Caki2 (cell line): ENCODE measurements at places on chromosomes 12 and 14.

- peak; percentile 58 for DNase-seq
Observed at GRCh38 chr12:52870361-52871290, 21.8 kb upstream of the KRT78 start.

- DNase-seq = no peak
Observed at GRCh38 chr12:5364036-5364770, 67.7 kb upstream of the NTF3 start.

- no peak for DNase-seq
Observed at GRCh38 chr14:33642691-33643244, 308.1 kb downstream of the EGLN3 start.

GRCh38 chr12:128810182-128811127 is 13.3 kb downstream of the SLC15A4 start:
- no peak for DNase-seq

GRCh38 chr12:52524898-52525591 is 4.9 kb upstream of the KRT5 start:
- DNase-seq = no peak

DNA sequence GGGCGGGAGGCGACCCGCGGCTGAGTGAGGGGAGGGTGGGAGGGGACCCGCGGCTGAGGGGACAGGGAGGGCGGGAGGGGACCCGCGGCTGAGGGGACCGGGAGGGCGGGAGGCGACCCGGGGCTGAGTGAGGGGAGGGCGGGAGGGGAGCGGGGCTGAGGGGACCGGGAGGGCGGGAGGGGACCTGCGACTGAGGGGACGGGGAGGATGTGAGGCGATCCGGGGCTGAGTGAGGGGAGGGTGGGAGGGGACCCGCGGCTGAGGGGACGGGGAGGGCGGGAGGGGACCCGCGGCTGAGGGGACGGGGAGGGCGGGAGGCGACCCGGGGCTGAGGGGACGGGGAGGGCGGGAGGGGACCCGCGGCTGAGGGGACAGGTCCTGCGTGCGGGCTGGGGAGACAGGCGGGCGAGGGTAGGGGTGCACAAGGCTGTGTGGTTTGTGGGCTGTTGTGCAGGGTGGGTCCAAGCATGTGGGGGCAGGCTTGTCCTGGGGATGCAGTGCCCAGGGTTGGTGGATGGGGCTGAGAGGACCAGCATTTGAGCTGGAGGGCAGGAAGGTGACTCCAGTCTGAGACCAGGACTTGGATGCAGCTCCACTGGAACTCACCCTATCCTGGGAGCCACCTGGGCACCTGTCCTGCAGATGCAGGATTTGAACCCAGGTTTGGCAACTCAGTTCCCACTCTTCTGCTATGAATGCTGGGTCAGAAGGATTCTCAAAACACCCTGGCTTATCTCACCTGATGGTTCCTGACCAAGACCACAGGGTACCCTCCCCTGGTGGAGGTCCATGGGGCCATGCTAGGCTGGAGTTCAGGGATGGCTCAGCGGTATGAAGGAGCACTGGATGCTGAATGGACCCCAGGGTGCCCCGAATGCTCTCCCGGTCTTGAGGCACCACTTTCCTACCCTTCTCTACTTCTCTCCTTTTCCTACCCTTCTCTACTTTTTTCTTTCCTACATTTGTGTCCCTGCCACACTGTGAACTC is 9.4 kb downstream of the PLD4 start:
- DNase-seq = no peak

- DNase-seq = no peak
Observed at GRCh38 chr12:125549836-125550235, 484.6 kb downstream of the AACS start.

GRCh38 chr14:73754911-73755360 is 40.8 kb upstream of the PNMA1 start:
- DNase-seq = no peak

DNA sequence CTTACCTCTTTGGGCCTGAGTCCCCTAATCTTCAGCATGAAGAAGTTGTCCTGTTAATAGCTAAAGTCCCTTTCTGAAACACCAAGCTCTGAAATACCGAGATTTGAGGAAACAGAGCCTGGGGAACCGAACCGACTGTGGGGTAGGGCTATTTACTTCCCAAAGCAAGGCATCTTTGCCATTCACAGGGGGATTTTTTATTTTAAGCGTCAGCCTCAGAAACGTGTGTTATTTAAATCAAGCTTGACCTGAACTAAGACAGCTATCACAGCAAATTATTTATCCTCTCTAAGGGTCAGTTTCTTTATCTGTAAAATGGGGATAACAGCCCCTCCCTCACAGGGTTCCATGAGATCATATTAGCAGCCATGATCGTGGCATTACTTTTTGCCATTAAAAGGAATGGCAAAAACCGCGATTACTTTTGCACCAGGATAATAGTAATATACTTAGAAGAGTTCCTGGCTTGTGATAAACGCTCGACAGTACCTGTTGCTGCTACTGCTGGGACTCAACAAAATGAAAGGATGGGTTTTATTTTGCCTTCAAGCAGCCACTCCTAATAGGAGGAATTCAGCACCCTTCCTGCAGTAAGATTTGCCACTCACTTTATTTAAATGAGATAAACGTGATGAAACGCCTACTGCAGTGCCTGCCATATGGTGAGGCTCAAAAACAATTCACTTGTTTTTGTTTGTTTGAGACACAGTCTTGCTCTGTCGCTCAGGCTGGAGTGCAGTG is 1.3 kb upstream of the CORO1C start:
- DNase-seq = no peak

DNA sequence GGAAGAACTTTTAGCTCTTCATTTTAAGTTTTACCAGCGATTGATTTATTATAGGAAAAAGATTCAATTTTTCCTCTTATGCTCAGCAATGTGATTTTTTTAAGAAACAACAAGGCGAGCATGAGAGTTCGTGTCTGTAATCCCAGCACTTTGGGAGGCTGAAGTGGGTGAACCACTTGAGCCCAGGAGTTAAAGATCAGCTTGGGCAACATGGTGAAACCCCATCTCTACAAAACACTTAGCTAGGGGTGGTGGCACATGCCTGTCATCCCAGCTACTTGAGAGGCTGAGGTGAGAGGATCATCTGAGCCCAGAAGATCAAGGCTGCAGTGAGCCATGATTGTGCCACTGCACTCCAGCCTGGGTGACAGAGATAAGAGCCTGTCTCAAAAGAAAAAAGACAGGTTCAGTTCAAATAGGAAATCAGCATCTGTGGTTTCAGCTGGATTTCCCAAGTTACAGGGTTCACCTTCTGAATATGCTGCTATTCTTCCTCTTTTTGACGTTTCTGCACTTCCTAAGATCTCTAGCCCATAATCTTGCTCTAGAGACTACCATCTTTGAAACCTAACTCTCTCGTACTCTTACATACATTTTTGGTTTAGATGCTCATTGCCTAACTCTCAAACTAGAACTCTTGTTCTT is 274.7 kb downstream of the SEC23A start:
- no peak for DNase-seq

GRCh38 chr14:60331201-60332045 is 82.4 kb downstream of the PPM1A start:
- DNase-seq = peak; percentile 68

GRCh38 chr12:11553871-11554533 is 95.5 kb upstream of the ETV6 start:
- DNase-seq = peak; percentile 65

- no peak for DNase-seq
Observed at GRCh38 chr12:130998136-130998535, 44.4 kb downstream of the ADGRD1 start.

DNA sequence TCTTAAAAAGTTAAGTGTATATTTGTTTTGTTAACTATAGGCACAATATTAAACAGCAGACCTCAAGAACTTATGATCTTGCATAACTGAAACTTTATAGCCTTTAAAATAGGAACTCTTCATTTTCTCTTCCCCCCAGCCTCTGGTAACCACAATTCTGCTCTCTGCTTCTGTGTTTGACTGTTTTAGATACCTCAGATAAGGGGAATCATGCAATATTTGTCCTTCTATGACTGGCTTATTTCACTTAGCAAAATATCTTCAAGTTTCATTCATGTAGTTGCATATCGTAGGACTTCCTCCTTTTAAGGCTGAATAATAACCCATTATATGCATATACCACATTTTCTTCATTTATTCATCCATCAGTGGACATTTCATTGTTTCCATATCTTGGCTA is 131.3 kb downstream of the PTPRO start:
- DNase-seq = no peak

DNA sequence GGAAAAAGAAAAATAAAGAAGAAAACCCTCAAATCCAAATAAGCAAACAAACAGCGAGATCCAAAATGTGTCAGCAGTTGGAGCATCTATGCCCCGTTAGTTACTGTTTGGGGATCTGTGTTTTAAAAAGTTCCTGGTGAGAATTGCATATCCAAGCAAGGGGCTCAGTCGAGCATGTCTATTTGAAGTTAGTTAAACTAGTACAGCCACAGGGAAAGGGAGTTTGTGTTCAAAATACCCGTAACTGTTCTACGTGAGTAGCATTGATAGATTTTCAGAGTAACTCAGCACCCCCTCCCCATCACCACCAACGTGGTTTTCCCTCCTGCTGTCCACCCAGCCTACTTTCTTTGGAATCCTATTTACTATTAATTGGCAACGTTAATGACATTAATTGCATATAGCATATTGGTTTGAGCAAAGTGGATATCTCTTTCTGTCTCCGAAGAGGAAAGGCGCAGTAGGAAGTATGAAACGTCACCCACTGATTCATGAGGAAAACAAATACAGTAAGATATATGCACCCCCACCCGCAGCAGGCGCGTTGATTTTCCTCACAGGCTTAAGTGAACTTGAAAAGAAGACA is 1.5 kb downstream of the NPAS3 start:
- no peak for DNase-seq

- DNase-seq = no peak
Observed at GRCh38 chr12:264269-264668, 1.6 kb upstream of the SLC6A13 start.

DNA sequence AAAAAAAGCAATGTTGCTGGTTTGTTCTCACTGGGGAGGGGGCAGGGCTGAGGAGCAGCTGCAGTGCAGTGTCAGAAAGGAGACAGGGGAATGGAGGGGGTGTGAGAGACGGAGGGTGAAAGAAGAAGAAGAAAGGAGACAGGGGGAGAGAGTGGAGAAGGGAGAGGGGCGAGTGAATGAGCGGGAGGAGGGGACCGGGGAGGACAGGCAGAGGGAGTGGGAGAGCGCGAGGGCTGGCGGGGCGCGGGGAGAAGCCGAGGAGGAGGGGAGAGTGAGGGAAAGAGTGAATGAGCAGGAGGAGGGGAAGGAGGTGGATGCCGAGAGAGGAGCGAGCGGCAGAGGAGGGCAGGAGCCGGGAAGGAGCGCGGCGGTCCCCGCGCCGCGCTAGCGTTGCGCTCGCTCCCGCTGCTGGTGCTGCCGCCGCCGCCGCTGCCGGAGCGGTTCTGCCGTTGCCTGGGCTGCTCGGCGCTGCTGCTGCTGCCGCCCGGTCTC is at the start of gene NOVA1:
TSS of gene NOVA1 (minus strand) at position 445 of the 492 bp plus-strand sequence. CDS start 597 bp downstream, outside the sequence.
- DNase-seq = peak; percentile 35

- no peak for DNase-seq
Observed at GRCh38 chr14:71693381-71693780, 238.8 kb upstream of the RGS6 start.

DNA sequence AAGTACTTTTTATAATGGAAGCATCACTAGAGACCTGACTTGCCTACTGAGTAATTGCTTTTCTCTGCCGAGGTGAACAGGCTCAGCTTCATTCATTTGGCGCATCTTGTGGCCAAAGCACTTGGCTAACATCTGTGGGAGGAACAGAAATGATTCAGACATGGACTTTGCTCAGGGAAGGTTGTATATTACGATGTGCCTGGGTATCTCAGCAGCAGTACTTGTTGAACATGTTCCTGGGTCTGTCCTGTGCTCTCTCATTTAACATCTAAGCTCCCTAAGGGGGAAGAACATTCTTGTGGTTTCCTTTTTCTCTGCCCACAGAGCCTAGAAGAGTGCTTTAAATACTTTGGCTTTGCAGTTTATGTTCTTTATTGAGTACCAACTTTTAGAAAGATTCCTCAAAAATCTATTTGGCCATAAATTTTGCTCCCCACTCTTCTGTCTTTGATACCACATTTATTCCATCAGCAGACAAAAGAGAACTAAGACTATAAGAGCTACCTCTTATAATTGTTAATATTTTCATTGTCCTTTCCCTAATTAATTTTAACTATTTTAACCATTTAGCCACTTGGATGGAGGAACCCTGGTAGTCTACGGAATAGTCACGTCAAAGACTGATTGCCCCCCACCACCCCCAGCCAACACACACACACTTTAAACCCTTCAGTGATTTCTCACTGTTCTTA is 101.2 kb upstream of the EGLN3 start:
- DNase-seq = peak; percentile 81

GRCh38 chr14:54147282-54147681 is 190.7 kb upstream of the BMP4 start:
- DNase-seq = no peak

DNA sequence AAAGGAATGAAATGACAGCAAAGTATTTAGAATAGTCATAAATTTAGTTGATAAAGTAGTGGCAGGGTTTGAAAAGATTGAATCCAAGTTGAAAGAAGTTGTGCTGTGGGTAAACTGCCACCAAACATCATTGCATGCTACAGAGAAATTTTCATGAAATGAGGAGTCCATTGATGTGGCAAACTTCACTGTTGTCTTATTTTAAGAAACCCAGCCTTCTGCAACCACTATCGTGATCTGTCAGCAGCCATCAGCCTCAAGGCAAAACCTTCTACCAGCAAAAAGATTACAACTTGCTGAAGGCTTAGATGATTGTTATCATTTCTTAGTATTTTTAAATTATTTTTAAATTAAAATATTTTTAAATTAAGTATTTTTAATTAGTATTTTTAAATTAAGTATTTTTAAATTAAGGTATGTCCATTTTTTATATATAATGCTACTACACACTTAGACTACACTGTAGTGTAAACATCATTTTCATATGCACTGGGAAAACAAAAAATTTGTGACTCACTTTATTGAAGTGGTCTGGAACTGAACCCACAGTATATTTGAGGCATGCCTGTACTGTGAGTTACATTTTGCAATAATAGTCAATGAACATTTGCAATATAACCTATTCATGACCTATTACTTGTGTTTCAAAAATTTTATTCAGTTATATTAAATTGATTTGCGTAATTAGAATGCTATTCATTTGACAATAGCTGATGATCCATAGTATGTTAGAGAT is 67.2 kb upstream of the SYT1 start:
- no peak for DNase-seq

GRCh38 chr12:124036657-124037109 is 63.7 kb downstream of the ZNF664 start:
- DNase-seq = peak; percentile 34

DNA sequence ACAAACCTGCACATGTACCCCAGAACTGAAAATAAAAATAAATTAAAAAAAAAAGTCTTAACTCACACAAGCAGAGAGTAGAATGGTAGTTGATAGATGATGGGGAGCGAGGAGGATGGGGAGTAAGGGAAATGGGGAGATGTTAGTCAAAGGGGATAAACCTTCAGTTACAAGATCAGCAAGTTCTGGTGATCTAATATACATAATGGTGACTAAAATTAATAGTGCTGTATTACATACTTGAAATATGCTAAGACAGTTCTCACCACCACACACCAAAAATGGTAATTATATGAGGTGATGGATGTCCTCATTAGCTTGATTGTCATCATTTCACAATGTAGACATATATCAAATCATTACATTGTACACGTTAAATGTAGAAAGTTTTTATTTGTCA is 3.2 kb upstream of the C12orf42 start:
- DNase-seq = no peak

- DNase-seq = no peak
Observed at GRCh38 chr12:24127919-24128721, 178.7 kb upstream of the SOX5 start.

GRCh38 chr12:117166107-117166506 is 24.2 kb downstream of the FBXO21 start:
- no peak for DNase-seq

- peak; percentile 51 for DNase-seq
Observed at GRCh38 chr12:52539083-52539820, 13.7 kb downstream of the KRT71 start.
